IMR-90 (cell line): ENCODE measurements at places on chromosomes 16 and 17. TPM values are rescaled to one million over a fixed set of nuclear protein-coding genes. Genes with fewer than 3 reads are reported as not detected.

Gene PRSS33
- not detected in 2 replicates for polyA plus RNA-seq

Gene CACNG3
- not detected in 2 replicates for polyA plus RNA-seq

DNA sequence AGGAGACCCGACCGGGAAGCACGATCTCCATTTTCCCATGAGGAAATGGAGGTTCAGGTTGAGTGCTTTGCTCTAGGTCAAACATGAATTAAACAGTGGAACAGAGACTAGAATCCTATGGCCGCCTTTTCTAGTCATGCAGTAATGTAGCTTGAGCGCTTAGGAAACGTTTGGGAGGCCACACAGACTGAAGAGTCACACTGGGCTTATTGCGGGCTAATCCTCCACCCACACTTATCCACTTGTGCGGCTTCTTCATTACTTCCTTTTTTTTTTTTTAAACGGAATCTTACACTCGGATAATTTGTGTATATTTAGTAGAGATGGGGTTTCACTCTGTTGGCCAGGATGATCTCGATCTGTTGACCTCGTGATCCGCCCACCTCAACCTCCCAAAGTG, 26.0 kb downstream of the CACNG3 start:
- H3K4me3 ChIP-seq: no peak overlapping the region
- no peaks in the 10 kb centered on the region for H3K27me3 ChIP-seq
- H3K36me3 ChIP-seq: no peaks in the 10 kb centered on the region
- H3K4me1 ChIP-seq: no peaks in the 10 kb centered on the region
- no peak for DNase-seq

DNA sequence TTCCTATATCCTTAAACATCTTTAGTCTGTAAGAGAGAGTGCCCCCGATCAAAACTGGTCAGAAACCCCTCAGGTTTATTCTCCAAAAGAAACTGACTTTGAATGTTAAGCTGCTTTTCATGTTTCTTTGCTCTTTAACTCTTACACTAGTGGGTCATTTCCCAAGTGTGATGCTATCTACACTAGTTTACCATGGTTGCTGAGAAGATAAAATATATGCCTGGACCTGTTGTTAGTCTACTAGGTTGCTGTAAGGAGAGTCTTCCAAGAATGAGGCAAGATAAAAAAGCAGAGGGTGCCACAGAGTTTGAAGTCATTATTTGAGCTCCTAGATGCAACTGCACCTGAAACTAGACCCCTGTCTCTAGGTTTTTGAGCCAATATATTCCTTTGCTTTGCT, 12.2 kb upstream of the ZKSCAN2 start:
- H3K36me3 ChIP-seq: no peaks in the 10 kb centered on the region
- no peak overlapping the region for H3K27ac ChIP-seq
- H3K4me1 ChIP-seq: no peaks in the 10 kb centered on the region
- no peak for DNase-seq

DNA sequence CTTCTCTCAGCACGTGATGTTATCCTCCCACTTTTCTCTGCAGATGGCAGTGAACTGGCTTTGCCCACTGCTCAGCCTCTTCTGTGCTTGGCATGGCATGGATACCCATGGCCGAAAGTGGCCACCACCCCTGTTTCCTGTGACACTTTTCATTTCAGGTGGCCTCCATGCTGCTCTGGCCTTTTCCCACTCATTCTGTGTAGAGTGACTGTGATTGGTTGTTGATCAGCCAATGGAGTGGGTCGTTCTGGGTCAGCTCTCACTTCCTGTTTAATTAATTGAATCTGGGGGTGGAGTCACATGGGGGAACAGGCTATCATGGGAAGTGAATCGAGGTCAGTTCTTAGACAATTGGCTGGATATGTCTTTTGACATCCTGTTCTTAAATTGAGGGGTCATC, 350.1 kb upstream of the EEF2KMT start:
- DNase-seq: no peak
- H3K27ac ChIP-seq: no peak overlapping the region
- no peaks in the 10 kb centered on the region for H3K4me1 ChIP-seq

- no peak overlapping the region for H3K4me3 ChIP-seq
- no peak overlapping the region for H3K27ac ChIP-seq
- no peaks in the 10 kb centered on the region for H3K4me1 ChIP-seq
Observed at GRCh38 chr16:72173997-72174396, 2.0 kb upstream of the PMFBP1 start.

GRCh38 chr17:49187301-49187700, 23.1 kb downstream of the GNGT2 start:
- no peaks in the 10 kb centered on the region for H3K4me1 ChIP-seq
- no peak overlapping the region for H3K27ac ChIP-seq
- no peaks in the 10 kb centered on the region for H3K36me3 ChIP-seq
- peaks cover 2% of the 10 kb centered on the region; the same call in 1 of the 2 replicates for H3K27me3 ChIP-seq
- no peak overlapping the region for H3K4me3 ChIP-seq
- DNase-seq: peak; percentile 37

DNA sequence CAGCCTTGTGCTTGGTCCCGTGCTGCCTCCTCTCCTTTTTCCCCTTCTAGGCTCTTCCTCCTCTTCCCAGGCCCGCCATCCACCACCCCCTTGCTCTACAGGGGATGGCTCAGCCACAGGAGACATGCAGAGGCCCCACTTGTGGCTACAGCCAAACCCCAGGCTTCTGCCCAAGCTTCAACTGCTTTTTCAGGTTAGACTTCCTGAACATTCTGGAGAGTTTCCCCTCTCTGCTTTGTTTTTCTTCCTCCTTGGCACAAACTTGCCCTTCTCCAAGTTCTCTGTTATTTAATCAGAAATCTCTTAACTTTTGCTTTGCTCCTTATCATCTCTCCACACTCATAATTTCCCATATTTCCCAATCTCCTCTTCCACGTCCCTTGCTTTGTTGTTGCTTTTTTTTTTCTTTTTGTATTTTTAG, 18.3 kb upstream of the HAS3 start:
- no peak overlapping the region for H3K4me3 ChIP-seq
- no peaks in the 10 kb centered on the region for H3K27me3 ChIP-seq
- peaks cover 10% of the 10 kb centered on the region for H3K4me1 ChIP-seq
- H3K36me3 ChIP-seq: no peaks in the 10 kb centered on the region
- H3K27ac ChIP-seq: no peak overlapping the region

Gene MEOX1
- 0.48 and 0.52 TPM in 2 replicates for polyA plus RNA-seq

Gene GUCY2D
- 0.03 TPM in 1 of 2 replicates, not detected in the other for polyA plus RNA-seq

DNA sequence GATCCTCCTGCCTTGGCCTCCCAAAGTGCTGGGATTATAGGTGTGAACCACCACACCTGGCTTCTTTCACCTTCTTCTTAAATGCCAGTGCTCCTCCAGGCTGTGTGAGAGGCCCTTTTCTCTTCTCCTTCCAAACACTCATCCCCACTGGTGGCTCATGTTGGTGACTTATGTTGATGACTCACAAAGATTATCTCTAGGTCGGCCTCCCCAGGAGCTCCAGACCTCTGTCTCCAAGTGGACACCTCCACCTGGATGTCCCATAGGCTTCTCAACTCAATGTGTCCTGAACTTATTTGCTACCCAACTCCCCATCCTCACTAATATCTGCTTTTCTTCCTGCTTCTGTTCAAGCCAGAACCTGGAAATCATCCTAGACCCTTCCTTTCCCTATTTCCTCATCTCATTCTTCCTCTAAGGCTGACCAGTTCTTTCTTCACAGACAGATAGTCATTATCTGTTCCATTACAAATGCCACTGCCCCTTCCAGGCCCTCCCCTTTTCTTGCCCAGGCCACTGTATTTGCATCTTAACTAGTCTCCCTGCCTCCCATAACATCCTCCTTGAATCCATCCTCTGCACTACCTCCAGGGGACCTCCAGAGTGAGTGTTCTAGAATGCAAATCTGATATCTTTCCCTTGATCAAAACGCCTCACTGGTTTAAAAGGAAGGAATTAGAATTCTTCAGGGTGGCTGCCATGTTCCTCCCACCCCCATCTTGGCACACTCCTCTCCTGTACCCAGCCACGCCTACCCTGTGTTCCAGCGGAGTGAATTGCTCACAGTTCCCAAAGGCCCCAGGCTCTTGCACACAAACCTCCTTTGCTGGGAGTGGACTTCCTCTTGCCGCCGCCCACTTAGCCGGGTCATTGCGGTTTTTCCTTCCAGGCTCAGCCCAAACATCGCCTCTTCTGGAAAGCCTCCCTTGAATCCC, 34.8 kb upstream of the FBXO47 start:
- H3K36me3 ChIP-seq: no peaks in the 10 kb centered on the region
- H3K4me3 ChIP-seq: no peak overlapping the region
- H3K27me3 ChIP-seq: peaks cover 12% of the 10 kb centered on the region
- H3K27ac ChIP-seq: no peak overlapping the region

DNA sequence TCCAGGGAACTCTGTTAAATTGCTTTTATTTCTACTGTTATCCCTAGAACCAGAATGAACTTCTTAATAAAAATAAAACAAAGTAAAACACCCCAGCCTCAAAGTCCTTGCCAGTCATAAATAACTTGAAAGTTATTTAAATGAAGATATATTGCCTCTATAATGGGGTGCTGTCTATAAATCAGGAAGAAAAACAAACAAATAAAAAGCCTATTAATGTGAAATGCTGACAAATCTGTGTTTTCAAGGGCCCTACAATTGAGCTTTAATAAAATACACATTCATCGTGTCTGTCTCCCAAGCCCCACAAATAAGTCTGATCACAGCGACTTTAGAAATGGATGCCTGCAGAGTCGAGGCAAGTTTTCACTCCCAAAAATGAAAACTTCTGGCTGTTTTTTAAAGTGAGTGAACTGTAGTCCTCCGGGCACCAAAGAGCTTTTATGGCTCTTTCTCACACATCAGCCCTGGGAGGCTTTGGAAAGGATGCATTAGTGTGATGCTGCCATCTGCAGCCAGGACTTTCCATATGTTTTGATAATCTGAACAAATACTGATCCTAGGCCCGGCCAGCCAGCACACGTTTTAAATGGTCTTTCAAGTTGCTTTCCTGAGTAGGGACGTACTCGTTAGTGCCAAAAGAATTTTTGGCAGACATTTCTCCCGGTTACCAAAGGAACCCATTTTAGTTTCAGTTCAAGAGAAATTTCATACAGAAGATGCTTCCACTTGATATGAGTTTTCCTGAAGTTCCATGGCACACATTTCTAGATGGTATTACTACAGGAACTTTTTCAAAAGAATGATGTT, 16.3 kb downstream of the NACA2 start:
- H3K4me3 ChIP-seq: no peak overlapping the region
- no peak overlapping the region for H3K27ac ChIP-seq
- H3K4me1 ChIP-seq: no peaks in the 10 kb centered on the region

DNA sequence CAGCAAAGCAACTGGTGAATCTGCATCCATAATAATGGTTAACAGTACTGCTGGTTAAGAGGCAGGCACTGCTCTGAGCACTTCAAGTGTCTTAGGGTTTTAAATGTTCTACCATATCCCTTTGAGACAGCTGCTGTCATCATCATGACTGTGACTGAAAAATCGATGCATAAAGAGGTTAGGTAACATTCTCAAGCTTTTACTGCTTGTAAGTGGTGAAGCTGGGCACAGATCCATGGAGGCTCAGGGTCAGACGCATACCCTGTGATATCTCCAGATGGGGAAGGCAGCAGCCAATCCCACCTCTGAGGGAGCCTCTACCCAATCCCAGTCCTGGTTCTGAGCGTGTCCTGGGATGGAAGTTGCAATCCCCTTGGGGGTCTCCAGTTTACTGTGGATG, 57.6 kb upstream of the SOX9 start:
- H3K4me3 ChIP-seq: no peak overlapping the region
- H3K4me1 ChIP-seq: no peaks in the 10 kb centered on the region
- DNase-seq: no peak
- no peaks in the 10 kb centered on the region for H3K36me3 ChIP-seq
- H3K27ac ChIP-seq: no peak overlapping the region

DNA sequence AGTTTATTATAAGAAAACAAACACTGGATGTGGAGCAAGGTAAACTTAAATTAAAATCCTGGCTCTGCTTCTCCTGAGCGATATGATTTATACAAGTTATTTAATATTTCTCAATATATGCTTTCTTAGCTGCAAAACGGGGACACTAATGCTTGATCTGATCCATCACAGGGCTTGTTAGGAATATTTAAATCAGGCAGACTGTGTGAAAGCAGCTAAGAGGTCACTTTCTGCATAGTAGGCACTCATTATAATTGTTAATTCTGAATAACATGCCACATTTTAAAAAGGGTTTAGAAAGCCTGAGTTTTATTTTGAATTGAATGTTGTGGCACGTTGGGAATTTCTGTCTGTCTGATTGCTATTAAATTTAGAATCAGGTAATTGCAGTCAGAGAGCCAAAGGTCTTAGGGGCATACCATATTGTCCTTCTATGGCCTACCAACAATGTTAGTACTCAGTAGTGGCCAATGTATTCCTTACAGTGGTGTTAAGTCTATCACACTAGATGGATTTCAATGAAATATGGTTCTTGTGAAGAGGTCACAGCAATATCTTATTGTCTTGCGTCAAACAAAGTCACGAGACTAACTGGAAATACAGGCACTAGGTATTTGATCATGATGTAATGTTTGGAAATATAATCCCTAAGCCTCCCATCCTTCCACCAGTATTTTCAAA, 890.0 kb upstream of the CDH8 start:
- no peaks in the 10 kb centered on the region for H3K27me3 ChIP-seq
- no peaks in the 10 kb centered on the region for H3K36me3 ChIP-seq
- no peak overlapping the region for H3K4me3 ChIP-seq
- no peak for DNase-seq
- H3K27ac ChIP-seq: no peak overlapping the region

DNA sequence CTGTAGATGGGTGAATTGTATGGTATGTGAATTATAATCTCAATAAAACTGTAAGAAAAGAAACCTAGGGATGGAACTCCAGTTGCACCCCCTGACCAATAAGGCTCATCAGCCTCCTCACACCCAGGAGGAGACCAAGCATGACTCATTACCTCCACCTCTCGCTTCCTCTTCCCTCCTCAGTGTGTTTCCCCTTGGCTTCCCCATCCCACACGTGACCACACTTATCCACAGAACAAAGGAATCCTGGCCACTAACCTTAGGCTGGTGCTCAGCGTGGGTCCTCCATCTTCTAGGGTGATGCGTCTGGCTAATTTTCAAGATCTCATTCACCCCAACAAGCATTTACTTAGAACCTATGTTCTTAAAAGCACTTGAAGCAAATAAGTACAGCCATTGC, 36.2 kb upstream of the MAP3K14 start:
- no peak overlapping the region for H3K4me3 ChIP-seq
- H3K27ac ChIP-seq: no peak overlapping the region
- DNase-seq: no peak
- H3K4me1 ChIP-seq: no peaks in the 10 kb centered on the region

GRCh38 chr16:4576008-4576407, 19.9 kb downstream of the C16orf96 start:
- no peak overlapping the region for H3K4me3 ChIP-seq
- H3K36me3 ChIP-seq: no peaks in the 10 kb centered on the region
- H3K4me1 ChIP-seq: no peaks in the 10 kb centered on the region

Gene NHERF1
- 11.8 and 14.5 TPM in 2 replicates for polyA plus RNA-seq

GRCh38 chr16:51637770-51638094, 486.7 kb upstream of the SALL1 start:
- no peak overlapping the region for H3K27ac ChIP-seq
- no peaks in the 10 kb centered on the region for H3K27me3 ChIP-seq
- peak overlapping the region; percentile 25; the same call in 1 of the 2 replicates for H3K4me3 ChIP-seq
- H3K36me3 ChIP-seq: no peaks in the 10 kb centered on the region
- H3K4me1 ChIP-seq: no peaks in the 10 kb centered on the region
- DNase-seq: no peak

Gene GABARAPL2
- polyA plus RNA-seq: 64.5 and 65.9 TPM in 2 replicates

Gene HSD17B1
- polyA plus RNA-seq: 1.4 and 2.9 TPM in 2 replicates

Gene CES3
- 0.03 and 0.06 TPM in 2 replicates for polyA plus RNA-seq

GRCh38 chr16:87690911-87691685, 74.7 kb downstream of the KLHDC4 start:
- peaks cover 2% of the 10 kb centered on the region; the same call in 1 of the 2 replicates for H3K36me3 ChIP-seq
- DNase-seq: no peak
- no peaks in the 10 kb centered on the region for H3K4me1 ChIP-seq
- H3K27ac ChIP-seq: no peak overlapping the region
- H3K4me3 ChIP-seq: no peak overlapping the region

Gene RTN4RL1
- polyA plus RNA-seq: 0.03 and 0.04 TPM in 2 replicates

- DNase-seq: no peak
- peaks cover 16% of the 10 kb centered on the region for H3K36me3 ChIP-seq
- peaks cover 8% of the 10 kb centered on the region for H3K4me1 ChIP-seq
Observed at GRCh38 chr16:22375117-22375962, 921 bp upstream of the CDR2 start.

Gene CD300H
- polyA plus RNA-seq: not detected in 2 replicates
